ENCODE measurements at places on chromosomes 7 and 10.
A peak's percentile ranks its signal among the peaks of the same experiment; 100 is the strongest.

- DNase-seq: peak; percentile 48
Measured at GRCh38 chr7:18693406-18693805, 197.9 kb downstream of the HDAC9 start.

DNA sequence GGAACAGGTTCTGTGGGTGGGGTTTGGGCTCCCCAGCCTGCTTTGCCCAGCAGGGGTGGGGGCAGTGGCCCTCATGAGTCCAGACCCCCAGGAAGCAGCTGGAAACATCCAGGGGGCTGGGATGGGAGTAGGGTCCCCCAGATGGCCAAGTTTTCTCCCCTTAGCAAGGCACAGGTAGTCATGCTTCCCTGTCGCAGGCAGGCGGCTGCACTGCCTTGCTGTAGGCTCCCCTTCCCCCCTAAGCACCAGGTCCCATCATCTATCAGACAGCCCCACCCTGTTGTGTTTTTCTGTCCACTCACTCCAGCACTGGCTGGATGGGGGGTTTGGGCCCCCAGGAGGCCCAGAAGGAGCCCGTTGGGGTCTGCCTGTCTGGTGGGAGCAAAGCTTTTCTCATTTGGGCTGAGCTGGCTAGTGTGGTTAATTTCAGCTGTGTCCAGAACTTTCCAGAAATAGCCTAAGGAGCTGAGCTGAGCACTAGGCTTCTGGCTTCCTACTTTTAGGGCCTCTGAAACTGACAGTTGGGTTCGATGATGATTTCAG lies 7.9 kb downstream of the BRI3 start:
- no peak for DNase-seq

GRCh38 chr10:93481637-93482144 lies 443 bp downstream of the MYOF start:
- DNase-seq: no peak

DNA sequence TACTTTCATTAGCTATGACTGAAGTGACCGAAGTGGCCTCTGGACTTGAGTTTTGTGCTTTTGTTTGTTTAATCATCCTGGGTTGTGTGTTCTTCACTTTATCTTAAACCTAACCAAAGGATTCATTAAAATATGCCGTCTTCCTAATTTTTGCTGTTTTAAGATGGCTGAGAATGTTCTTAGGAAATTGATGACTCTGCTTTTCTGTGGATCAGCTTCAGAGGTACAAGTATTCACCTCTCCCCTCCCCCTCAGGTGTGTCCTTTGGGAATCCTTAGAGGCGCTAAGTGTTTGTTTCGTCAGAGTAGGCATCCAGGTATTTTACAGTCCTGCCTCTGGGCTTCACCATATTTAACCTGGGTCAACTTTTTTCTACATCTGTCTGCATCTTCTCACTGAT lies 1.1 kb downstream of the CCDC126 start:
- DNase-seq: no peak

GRCh38 chr7:112410092-112410491 lies 40.2 kb upstream of the IFRD1 start:
- no peak for DNase-seq

DNA sequence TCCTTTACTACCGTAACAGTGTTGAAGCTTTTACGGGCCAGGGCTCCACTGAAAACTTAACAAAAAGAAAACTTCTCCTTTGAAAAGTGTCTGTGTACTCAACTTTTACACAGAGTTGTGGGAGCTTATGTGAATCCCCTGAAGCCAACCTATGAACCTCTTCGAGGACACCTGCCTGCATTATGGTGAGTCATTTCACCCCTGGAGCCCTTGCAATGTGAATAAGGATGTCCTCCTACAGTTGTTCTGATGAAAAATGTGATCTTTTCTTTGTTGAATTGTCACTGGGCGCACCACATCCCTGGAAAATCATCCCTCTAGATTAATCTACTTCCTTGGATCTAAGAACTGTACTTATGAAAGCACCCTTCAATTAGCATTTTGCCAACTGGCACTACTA lies 93.2 kb downstream of the SORCS1 start:
- DNase-seq: no peak

DNA sequence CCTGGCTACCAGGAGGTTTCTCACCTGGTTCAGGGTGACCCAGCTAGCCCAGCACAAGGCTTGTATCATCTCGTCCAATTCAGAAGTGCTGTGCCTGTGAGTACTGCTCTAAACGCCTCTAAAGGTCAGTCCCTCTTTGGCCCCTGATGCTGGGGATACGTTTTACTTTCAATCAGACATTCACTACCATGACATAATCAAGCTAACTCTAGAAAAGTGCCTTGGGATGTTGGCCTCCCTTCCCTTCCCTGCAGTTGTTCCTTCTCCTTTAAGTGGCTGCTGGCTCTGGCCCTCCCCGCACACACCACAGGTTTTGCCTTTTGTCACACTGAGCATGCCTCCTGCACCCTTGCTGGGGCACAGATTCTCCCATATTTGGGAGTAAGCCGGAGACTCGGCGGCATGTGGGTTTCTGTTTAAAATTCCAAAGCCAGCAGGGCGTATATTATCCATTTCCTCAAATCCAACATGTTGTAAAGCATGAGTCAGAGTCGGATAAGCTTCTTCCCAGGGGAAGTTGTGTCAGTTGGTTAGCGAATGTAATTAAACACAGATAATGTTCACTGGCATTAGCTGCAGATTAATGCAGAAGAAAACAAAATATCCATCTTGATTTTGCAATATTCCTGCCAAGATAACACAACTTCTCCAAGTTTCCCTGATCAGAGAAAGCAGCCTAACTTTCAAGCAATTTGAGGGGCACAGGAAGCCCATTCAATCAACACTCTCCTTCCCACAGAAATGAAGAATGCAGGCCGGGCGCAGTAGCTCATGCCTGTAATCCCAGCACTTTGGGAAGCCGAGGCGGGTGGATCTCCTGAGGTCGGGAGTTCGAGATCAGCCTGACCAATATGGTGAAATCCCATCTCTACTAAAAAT lies 31.8 kb upstream of the VCL start:
- no peak for DNase-seq

DNA sequence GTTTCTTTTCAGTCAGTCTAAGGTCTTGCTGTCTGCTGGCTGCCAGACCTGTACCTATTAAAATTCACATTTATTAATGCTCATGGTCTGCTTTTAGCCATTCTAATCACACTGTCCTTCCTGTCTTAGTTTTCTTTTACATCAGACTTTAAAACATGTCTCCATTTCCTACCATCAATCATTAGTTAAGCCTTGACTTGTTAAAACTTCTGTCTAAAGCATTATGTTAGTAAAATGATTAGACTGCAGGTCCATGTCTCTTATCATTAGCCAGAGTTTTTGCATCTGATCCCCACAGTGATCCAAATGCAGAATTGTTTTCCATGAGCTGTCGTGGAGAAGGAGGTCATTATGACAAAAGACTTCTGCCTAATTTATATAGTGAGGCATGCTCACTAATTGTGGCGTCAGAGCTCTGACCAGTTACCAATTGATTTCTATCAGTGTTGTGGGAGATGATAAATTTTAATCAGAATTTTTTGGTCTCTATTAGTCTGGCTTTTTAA lies 226.5 kb downstream of the DKK1 start:
- no peak for DNase-seq

- no peak for DNase-seq
Measured at GRCh38 chr10:58651040-58651439, 138.4 kb downstream of the BICC1 start.

- no peak for DNase-seq
Measured at GRCh38 chr7:134947329-134947728, 39.0 kb upstream of the AGBL3 start.

GRCh38 chr7:18860221-18860620 lies 257.2 kb downstream of the TWIST1 start:
- no peak for DNase-seq

DNA sequence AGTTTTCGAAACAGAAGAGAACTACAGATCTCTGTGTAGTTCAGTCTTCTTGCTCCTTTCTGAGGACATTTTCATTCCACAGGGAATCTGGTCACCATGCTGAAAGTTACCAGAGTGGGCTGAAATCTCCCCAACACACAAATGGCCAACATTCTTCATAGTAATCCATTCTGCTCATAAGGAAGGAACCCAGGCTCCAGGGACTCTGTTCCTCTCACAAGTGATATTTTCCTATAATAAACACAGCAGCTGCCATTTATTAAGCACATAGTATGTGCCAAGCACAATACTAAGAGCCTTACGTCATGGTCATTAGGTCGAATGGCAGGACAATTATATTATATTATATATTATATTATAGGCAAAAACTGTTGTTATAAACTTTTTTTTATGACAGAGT lies 109.8 kb downstream of the RAB11FIP2 start:
- no peak for DNase-seq

GRCh38 chr7:2031451-2031845 lies 201.3 kb downstream of the MAD1L1 start:
- no peak for DNase-seq

DNA sequence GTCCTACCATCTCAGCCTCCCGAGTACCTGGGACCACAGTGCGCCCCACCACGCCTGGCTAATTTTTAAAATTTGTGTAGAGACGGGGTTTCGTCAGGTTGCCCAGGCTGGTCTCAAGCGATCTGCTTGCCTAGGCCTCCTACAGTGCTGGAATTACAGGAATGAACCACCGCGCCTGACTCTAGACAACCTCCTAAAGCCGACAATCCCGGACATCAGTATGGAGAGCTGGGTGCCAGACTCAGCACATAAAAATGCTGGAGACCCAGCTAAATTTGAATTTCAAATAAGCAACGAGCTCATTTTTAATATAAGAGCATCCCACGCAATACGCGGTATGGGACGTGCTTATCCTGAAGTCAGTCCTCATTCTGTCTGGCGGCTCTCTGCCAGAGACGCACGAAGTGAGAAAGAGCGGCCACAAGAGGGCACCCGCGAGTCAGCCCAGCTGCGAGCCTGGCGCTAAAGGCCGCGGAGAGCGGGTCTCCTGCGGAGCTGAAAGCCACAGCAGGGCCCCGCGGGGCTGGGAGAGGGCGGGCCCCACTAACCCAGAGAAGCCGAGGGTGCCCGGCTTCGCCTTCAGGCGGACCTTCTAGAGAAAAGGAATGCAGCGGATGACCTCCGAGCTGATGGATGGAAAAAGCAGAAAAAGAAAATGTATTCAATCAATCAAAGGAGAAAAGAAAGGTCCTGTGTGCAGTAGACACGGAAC lies 7.0 kb downstream of the CALY start:
- peak; percentile 95 for DNase-seq

DNA sequence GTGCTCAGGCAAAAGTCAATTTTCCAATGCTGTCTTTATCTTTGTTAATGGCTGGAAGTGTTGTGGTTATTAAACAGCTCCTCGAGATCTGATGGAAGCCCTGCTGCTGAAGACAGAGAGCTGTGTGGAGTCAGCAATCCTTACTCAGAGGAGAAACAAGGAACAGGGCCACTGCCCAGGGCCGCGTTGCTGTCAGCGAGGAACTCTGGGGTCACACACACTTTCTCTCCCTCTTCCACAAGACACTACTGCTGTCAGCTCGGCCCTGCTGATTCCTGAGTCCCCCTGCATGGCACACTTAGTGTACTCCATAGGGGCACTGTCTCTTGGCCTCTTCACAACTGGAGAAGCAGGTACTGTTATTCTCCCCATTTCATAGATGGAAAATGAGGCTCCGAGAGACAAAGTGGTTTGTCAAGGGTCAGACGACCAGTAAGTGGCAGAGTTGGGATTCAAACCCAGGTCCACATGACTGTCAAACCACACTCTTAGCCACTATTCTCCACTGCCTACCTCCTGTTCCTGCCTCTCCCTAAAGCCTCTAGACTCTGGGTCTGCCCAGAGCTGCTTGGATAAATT lies 29.3 kb upstream of the PDCD4 start:
- DNase-seq: no peak

DNA sequence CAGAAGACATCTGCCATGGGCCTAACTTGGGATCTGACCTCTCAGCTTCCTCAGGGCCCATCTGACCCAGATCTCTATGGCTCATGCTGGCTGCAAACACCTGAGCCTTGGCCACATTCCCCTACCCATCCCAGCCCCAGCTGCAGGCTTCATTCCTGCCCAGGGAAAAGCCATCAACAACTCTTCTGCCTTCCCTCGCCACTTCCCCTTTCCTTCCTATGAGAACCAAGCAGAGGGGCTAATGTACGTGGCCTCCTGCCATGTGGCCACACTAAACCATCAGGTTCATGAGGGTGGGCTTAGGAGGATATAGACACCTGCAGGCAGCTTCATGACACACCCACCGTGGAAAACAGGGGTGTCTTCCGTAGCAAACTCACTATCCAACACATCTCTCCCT lies 312.2 kb downstream of the GALNT17 start:
- no peak for DNase-seq
